ENCODE measurements at places on chromosomes 13 and 19.
A peak's percentile ranks its signal among the peaks of the same experiment; 100 is the strongest.

- no peak for DNase-seq
Measured at GRCh38 chr13:21175656-21176214, 617 bp downstream of the SKA3 start.

- no peak for DNase-seq
Measured at GRCh38 chr19:15702534-15702930, 25.3 kb upstream of the OR10H2 start.

DNA sequence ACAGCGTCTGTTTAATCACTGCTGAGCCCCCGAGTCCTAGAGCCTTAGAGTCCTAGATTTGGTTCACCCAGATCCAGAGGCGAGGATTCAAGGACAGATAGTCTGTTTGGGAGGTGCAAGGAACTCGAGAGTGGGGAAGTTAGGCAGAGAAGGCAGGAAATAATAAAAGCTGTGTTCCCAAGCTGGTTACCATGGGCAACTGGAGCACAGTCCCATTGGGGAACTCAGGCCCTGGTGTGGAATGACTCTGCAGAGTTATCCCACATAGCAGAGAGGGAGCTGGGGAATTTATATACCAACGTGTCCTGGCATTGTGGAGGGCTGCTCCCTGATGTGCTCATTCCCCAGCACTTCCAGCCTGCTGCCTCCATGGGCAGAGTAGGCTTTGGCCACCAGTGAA is 9.7 kb downstream of the IGSF23 start:
- DNase-seq: no peak

- DNase-seq: peak; percentile 64
Measured at GRCh38 chr13:99085808-99086266, 108.0 kb upstream of the DOCK9 start.

DNA sequence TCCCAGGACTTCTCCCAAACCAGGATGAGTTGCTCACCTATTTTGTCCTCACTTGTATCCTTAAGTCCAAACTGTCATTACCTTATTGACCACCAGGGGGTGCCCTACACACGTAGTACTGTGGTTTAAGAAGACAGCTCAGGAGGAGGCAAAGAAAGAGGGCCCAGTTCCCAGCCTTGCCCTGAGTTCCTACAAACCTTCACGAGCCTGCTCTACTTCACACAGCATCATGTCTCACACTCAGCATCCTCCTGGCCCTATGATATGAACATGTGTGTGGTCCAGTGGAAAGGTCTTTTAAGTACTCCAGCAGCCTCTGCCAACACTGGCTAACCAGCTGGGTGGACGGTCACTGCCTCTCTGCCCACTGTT is 8.1 kb upstream of the ZNF784 start:
- peak; percentile 92 for DNase-seq

DNA sequence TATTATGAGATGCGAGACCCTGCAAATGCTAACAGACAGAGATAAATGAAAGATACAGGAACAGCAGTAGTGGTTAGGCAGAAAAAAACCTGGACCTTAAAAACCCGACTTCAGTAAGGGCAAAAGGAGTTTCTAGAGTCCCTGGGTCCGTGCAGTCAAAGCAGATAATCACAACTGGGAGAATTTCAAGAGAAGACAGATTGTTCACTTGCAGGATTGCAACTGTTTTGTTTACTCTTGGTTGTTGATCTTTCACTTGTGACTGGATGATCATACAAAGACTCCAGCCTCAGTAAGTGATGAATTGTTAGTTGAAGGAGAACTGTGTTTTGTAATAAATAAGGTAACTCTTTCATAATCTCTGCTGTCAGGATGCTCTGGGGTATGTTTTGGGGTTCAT is 135.1 kb downstream of the GPC6 start:
- DNase-seq: no peak

GRCh38 chr13:54183728-54184127 is 1155.1 kb downstream of the OLFM4 start:
- DNase-seq: no peak

DNA sequence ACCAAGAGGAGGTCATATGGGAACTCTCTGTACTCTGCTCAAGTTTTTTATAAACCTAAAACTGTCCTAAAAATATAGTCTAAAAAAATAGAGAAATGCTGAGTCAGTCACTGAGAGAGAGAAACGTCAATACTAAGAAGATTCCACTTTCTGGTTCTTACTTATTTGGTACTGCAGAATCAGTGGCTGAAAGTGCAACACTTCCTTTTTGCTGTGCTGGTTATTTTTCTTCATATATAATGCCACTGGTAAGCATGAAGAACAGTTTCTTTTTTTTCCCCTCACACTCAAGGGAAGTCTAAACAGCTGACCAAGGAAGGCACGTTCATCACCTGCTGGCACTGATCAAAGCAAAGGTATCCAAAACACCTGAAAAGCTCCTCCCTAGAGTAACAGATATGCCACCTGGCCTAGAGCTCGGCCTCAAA is 44.3 kb upstream of the N4BP2L1 start:
- DNase-seq: no peak

GRCh38 chr13:105814219-105814901 is 721.1 kb downstream of the EFNB2 start:
- DNase-seq: no peak

DNA sequence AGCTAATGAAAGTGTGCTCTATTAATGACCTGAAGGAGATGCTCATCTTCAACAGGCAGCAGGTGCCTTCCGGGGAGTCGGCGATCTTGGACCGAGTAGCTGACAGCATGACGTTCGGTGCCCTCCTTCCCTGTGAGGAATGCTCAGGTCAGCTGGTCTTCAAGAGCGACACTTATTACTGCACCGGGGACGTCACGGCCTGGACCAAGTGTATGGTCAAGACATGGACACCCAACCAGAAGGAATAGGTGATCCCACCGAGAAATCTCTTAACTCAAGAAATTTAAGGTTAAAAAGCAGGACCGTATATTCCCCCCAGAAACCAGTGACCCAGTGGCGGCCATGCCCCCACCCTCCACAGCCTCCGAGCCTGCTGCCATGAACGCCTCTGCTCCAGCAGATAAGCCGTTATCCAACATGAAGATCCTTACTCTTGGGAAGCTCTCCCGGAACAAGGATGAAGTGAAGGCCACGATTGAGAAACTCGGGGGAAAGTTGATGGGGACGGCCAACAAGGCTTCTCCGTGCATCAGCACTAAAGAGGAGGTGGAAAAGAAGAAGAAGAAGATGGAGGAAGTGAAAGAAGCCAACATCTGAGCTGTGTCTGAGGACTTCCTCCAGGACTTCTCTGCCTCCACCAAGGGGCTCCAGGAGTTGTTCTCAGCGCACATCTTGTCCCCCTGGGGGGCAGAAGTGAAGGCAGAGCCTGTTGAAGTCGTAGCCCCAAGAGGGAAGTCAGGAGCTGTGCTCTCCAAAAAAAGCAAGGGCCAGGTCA is 22.8 kb upstream of the ANKRD10 start:
- DNase-seq: no peak
